Stimulated activated CD8-positive, alpha-beta memory T cell treated with anti-CD3 and anti-CD28 coated beads, Interleukin-7, amount 100 ng/mL, for 4 hours (primary cell): ENCODE measurements at places on chromosomes 2 and 18.

DNA sequence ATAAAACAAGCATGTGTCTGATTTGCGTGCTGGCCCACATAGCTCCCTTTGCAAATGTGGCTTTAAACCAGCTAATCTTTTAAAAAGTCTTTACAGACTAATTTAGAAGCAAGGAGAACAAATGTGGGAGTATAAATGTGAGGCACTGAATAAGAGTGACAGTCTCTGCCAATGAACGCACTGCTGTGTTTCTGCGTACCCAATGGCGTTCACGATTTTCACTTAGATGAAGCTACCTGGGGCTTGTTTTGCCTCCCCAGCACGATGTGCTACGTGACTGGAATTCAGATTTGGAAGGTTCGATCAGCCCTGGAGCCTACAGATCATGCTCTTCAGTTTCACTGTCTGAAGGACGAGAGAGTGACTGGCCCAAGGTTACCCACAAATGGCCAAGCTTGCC, 10.8 kb upstream of the CRACDL start:
- no peak for DNase-seq

DNA sequence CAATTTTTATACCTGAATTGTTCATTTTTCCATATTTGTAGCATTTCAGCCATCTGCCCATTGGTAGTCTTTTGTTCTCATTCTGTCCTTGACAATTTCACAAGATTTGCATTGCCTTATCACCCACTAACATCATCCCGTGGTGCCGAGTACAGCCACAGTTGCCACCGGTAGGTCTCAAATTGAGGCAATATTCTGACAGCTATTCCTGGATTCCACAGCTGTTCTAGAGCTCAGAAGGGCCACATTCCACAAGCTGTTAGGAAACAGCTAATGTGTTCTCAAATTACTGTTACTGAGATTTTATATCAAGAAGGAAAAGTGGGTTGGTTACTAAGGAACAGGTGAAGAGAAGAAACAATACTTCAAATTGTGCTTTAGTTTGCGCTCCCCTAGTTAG, 178.8 kb downstream of the RPRM start:
- DNase-seq, result no peak

DNA sequence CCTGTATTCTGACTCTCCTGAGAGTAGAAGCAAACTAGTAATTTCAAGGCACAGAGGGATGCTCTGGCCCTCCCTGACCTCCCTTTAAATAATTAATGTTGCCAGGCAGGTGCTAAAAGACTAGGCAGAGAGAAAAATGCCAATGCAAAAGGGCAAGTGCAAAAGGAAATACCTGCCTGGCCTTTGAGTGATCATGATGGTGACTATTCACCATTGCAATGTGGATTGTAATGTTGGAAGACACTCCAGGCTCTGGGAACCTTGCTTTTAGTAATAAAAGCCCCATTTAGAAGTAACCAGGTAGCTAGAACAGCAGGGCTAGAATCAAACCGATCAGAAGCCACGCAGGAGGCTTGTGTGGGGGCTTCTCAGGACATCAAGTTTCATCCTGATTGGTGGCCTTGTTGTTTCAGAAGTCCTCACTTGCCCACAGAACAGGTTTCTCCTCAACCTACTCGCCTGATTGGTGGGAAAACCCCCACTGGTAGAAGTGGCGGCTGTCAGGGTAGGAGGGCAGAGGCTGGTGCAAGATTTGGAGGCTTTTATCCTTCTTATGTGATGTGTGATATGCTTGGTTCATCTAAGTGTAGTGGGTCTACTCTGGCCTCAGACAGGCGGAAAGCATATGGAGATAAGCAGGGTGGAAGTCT, 16.0 kb upstream of the CHRNA1 start:
- DNase-seq, result no peak

GRCh38 chr2:70471129-70471528, 82.5 kb downstream of the TGFA start:
- DNase-seq, result no peak

DNA sequence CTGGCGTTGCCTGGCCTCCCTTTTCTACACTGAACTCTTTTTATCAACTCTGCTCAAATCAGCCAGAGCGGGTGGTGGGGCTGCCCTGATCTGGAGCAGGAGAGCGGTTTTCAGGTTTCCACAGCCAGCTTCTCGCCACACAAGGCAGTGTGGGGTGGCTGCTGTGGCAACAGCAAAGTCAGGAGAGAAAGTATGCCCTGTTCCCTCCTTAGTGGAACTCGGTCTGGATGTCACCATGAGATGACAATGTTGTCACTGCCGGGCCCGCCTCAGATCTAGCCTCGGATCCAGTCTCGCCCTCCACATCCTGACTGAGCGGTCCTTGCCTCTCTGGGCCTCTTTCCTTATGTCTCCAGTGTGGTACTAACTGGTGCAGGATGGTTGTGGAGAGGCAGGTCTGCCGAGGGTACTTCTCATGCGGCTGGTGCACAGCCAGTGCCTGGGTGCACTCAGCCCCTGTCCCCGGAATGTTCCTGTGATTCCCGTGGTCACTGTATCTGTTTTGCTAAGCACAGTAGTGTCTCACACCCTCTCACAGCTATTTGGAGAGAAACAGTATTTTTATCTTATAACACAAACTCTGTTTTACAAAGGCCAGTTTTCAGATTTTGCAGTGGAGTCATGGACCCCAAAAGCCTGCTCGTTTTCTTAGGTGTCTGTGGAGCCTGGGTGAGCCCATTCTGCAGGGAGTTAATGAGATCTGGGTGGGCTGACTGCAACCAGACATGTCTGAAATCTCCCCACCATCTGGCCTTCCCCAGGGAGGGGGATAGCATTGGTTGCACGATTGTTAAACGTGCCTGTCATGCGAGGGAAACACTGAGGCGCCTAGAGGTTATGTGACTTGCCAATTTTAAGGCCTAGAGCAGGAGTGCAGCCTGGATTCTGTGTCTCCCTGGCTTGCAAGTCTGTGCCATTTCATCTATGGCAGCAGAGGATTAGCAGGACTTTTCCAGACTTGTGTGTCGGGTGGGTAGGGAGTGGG, 261.1 kb upstream of the AGAP1 start:
- no peak for DNase-seq

DNA sequence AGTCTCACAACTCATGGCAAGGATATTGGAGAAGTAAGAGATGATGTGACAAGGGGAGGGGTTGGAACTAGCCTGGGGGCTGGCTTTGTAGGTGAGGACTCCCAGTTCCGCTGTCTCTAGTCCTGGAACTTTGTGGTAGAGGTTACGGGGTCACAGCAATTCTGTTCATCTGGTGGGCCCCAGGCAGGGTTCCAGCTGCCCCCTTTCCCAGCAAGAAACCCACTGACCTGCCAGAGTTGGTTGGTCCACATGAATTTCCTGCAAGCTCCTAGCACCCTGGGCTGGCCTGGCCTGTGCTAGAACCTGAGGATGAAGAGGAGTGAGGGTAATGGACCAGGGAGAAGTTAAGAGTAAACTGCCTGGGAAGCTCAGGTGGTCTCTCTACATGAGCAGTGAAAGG, 41.3 kb downstream of the PSD4 start:
- no peak for DNase-seq

DNA sequence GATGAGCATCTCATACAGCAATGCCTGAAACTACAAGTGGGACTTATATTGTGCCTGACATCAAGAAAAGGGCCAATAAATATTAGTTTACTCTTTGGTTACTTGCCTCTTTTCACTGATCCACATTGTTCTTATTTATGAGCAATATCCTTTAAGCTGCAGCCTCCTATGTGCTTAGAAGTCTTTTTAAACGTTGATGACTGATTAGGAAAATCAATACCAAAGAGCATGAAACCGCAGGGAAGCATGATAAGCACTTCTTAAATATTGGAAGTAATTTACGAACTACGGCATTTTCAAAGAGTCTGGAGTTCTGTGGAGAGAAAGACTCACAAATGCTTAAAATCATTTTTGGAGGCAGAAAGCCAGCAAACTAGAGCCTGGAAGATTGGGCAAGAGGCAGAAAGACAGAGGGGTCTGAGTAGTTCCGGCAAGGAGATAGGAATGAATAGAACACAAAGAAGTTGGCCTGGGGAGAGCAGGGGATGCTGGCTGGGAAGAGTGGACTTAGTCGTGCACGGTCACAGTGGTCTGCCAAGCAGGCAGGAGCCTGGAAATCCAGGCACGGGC, 122.6 kb upstream of the NOSTRIN start:
- no peak for DNase-seq

- no peak for DNase-seq
Measured at GRCh38 chr2:85394261-85394681, 15.9 kb downstream of the CAPG start.

DNA sequence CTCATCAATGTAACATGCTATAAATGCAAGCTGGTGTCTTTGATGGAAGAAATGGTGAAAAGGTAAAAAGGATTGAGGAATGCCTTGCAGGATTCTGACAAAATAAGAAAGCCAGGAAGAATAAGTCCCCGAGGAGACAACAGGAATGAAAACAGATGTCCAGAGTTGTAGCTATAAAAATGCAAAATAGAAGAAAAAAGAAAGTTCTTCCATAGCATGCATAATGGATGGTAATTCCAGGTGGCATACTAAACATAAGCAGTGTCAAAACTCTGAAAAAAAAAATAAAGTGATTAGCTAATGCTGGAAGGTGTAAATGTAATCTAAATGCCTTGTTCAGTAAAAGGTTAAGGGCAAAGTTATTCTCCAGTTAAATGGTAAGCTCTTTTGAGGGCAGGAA, 225.9 kb upstream of the CHST9 start:
- no peak for DNase-seq

DNA sequence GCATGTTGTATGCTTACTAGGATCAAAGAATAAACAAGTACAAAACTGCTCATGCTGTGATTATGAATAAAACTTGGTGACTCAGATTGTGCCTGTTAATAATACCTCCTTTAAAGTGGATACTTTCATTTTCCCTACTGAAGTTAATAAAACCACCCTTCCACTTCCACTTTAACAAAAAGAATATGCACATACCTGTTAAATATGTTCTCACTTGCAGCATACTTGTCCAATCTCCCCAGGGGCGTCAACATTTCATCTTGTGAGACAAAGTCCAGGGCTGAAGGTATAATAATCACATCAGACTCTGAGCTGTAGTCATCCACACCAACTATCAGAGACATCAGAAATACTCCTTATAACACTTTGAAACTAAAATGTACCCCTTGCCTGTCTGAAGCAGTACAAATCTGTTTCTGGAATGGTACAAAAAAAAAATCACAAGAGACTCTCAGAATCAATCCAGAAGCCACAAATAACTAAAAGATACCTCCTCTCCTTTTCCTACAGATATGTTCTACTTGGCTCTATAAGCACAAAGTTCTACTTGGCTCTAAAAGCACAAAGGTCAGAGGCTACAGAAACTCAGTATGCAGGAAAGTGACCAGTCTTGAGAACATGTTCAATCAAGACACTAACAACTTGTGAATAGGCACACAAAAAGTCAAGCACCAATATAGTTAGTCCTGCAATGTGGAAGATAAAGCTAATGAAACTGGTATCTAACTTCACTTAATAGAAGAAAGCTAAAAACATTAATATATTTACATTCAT, 19.3 kb downstream of the PPP4R1 start:
- DNase-seq, result no peak

DNA sequence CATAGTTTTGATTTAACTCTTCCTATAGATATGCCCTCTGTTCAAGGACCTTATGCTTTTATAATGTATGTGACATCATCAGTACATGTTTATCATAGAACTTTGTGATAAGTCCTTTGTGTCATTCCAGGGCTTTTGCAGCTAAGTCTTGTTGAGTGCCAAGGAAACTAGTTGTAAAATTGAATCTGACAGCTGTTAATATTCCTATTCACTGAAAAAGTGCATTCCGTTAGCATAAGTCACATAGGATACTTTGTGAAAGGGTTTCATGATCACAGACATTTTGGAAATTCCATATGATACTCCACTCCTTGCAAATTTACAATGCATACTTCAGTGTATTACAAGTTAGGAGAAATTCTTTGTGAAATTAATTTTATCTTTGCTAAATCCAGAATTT, 503.4 kb downstream of the CCDC85A start:
- DNase-seq, result no peak

DNA sequence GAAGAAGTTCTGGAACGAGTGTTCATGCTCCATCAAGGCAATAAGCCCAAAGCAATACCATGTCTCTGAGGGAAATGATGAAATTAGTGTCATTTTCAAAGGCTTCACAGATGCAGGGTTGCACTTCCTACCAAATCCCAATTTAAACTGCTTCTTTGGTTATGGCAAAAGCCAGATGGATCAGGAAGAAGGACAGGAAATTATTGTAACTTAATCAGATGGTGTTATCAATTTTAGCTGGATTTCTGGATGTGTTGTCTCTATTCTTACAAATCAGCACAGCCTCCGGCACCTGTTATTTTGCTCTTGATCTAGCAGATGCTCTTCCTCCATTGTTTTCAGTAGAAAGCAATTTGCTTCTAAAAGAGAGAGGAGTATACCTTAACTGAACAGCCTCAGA, 693.4 kb downstream of the SOCS6 start:
- no peak for DNase-seq

GRCh38 chr2:58146707-58147106, 94.4 kb downstream of the FANCL start:
- no peak for DNase-seq

- DNase-seq, result no peak
Measured at GRCh38 chr2:3249476-3249962, 128.1 kb downstream of the EIPR1 start.

DNA sequence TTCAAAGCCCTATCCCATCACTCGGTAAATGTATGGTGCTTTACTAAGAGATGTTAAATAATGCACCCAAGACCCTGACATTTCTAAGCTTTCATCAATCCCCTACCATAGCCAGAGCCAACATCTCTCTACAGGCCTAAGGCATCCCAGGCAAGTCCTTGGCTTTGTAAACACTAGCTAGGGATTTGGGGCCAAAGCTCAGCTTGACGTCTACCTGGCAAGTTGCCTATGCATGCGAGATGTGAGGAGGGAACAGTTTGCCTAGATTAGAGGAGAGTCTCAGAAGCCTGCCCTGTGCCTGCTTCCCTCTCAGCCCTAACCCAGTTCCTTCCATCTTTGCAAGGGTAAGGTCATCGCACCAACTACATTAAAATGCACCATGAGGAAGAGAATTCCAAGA, 221.5 kb upstream of the NCKAP5 start:
- DNase-seq, result no peak

GRCh38 chr2:179184610-179185009, 80.0 kb downstream of the SESTD1 start:
- DNase-seq, result no peak

- no peak for DNase-seq
Measured at GRCh38 chr2:86383844-86384243, 46.4 kb upstream of the REEP1 start.

DNA sequence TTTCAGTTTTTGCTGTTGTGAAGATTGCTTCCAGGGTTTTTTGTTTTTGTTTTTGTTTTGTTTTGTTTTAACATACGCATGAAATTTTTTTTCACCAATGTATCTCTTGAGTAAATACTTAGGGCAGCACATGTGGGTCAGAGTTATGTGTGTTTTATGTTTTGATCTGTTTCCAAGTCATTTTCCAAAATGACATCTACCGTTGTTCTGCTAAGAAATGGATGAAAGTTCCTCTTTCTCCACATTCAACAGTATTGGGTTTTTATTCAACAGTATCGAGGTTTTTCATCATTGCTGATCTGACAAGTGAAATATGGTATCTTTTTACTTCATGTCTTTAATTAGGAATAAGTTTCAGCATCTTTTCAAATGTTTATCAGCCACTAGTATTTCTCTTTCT, 16.7 kb downstream of the RNF144A start:
- DNase-seq, result no peak
